ENCODE measurements at places on chromosomes 7 and 10.

GRCh38 chr7:151351027-151351426, 9.4 kb downstream of the NUB1 start:
- no peak for DNase-seq

GRCh38 chr7:80636709-80637108, 1.7 kb upstream of the CD36 start:
- DNase-seq, result no peak

DNA sequence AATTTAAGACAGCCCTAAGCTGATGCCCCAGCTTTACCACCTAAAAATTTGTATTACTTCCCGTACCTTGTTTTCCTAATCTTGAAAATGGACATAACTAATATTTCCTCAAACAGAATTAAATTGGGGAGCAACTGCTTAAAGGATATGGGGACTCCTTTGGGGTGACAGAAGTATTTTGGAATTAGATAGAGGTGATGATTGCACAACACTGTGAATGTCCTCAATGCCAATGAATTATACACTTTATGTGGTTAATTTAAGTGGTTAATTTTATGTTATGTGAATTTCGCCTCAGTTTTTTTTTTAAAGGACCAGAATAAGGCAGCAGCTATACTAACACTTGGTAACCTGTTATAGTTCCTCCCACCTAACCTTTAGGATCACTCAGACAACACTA, 19.9 kb upstream of the NPFFR1 start:
- DNase-seq, result no peak

DNA sequence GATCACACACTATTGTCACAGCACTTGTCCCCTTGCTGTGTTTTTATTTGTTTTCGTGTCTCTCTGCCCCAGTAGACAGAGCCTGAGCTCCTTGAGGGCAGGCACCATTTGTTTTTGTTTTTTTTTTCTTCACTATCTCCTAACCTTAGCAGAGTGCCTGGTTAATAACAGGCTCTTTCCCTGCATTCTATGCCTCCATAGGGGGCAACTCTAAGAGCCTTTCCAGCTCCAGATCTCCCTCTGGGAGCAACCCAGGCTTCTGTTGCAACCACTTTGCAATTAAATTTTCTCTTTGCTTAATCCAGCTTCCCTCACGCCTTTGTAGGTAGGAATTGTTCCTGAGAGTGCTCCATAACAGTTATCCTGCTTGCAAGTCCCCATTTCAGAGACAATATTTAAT, 148.4 kb downstream of the PLXDC2 start:
- DNase-seq, result no peak

DNA sequence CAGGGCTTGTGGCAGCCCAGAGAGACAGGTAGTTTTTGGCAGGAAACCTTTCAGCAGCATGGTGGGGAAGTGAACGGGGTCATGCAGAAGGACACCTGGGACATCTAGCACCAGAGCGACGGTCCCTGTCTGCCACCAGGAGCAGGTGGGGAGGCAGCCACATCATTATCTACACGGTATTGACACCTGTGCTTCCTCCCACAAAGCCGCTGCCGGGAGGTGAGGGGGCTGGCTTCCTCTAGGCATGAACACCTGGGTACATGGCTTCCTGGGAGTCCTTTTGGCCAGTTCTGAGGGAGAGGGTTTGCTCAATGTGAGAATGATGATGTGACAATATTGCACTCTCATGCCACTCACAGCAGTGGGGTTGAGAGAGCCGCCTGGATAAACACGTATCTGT, 275.2 kb downstream of the ACTR3B start:
- no peak for DNase-seq

DNA sequence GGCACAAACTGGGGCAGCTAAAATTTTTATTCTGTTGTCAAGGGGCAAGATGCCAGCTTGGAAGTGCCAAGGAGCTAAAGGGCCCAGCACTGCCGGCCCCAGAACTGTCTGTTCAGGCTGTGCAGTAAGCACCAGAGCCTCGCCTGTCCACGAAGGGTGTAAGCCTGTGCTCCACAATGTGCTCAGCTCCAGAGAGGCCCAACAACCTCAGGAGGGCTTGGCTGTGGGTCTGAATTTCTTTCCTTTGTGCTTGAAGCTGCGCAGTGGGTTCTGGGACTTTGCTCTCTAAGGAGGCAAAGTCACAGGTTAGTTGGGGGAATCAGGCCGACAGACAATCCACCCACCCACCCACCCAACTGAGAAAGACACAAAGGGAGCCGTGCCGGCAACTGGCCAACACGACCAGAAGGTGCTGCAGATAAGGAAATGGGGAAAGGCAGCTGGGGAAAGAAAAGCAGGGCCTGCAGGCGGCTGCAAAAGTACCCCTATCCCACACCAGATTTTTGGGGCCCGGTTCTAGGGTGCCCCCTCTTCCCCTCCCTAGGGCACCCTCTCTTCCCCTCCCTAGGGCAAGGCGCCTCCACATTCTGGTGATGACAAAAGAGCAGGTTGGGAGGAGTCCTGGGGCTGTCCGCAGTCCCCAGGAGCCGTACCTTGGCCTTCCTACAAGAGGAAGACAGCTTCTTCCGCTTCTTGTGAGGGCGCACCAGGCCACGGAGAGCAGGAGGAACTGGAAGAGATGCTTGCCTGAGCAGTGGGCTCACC, 7.7 kb downstream of the DDX56 start:
- no peak for DNase-seq

- DNase-seq, result no peak
These were observed 86.4 kb downstream of the ADAM12 start for GRCh38 chr10:126301701-126302475.

GRCh38 chr7:140945940-140946339, 21.2 kb upstream of the BRAF start:
- no peak for DNase-seq

DNA sequence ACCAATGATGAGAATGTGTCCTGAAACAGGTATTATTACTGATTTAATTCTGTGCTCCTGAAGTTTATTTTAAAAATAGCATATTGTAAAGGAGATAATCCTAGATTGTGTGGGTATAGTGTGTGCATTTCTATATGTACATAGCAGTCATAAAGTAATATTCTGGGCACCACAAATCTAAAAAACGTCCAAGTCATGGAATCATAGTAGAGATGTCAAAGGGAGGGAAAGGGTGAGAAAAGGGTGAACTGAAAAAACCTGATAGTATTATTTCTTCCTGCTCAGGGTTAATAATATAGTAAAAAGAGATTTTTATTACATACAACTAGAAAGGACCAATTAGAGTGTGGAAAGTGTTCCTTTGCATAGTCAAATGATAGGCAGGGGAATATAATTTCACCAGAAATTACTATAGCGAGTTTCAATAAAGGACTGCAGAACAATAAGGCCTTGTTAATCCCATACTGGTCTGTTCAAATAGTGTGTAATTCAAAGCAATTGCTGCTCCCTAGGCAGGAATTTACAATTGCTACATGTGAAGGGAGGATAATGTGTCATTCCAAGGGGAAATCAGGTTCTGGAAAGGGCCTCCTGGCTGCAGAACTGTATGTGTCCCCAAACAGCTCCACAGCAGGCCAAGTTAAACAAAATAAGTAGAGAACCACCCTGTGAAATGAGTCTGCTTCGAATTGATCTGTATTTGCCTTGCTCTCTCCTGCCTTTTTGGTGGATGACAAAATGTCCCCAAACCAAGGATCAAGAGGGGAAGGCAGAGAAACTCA, 42.5 kb upstream of the KMT2E start:
- DNase-seq, result no peak

- DNase-seq, result no peak
These were observed 60.5 kb downstream of the KIAA1217 start for GRCh38 chr10:24269476-24269875.

DNA sequence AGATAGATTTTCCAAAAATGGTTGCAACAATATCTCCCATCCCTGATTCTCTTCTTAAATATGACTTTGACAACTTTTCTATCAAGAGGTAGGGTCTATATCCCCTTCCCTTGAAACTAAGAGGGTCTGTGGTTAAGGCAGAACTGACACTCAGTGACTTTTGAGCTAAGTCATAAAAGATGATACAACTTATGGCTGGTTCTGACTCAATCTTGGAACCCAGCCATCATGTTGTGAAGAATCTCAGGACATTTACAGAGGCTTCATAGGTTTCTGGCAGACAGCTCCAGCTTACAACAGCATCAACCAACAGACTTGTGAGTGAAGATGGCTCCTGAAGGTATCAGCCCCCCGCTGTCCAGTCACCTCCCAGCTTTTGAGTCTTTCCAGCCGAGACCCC, 203.5 kb downstream of the RNLS start:
- DNase-seq, result no peak

DNA sequence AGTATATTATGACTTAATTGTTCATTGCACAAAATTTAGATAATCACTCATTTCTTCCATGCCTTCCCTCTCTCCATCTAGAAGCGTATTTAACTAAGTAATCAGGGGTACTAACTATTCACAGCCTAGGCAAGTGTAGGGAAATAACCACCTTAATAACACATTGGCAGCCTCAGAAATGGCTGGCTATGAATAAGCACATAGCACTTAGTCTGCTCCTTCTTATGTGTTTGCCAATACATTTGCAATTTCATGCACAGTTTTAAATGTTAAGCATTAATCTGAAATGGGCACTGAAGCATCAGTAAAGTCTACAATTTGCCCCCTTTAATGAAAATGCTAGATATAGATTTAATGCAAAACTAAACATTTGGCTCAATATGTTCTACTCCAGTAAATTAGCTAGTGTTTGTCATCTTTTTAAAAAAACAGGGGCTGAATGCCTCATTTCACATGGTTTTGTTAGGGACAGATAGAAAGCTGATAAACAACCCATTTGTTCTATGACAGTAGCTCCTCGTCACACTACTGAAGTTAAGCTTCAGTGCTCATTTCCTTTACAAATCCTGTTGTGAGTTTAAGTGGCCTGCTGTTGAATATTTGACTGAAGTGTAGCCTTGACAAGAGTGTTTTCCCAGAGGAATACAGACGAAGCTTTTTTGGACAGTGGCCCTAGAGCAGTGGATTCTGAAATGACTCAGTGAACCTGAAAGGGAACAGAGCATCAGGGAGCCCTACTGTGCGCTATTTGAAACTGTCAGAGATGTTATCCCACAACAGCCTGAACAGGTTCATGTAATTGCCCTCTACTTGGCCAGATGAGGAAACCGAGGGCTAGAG, 30.5 kb downstream of the HHEX start:
- DNase-seq, result no peak

GRCh38 chr7:148041156-148041555, 549.4 kb upstream of the C7orf33 start:
- DNase-seq, result no peak

GRCh38 chr10:27447540-27447939, 56.6 kb upstream of the RAB18 start:
- no peak for DNase-seq

- no peak for DNase-seq
These were observed 23.2 kb downstream of the ABCB4 start for GRCh38 chr7:87452279-87452678.

DNA sequence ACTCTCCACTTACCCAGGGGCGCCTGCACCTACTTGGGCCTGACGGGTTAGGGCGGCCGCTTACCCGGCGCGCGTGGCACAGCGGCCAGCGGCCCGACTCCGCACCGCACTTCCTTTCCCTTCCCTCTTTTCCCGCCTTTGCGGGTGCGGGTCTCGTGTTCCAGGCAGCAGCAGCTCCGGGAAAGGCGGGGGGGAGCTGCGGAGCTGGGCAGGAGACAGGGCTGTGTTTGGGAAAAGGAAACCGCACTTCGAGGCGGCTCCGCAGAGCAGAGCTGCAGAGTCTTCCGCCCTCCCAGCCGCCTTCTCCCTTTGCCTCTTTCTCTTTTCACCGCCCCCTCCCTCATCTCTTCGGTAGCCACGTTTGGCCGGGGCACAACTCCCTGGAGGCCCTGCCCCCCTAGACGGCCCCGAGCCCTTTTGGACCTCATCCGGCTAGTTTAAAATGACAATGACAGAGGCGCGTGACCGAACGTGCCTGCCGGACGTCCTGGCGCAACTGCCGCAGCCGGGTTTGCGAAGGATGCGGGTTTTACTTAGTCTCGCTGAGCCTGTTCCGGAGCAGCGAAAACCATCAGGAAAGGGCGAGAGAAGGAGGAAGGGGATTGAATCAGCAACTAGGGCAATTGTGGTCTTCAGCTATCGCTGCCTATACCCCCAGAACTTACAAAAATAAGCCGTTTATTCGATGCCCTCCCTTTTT, 7.9 kb upstream of the PAX2 start:
- no peak for DNase-seq

DNA sequence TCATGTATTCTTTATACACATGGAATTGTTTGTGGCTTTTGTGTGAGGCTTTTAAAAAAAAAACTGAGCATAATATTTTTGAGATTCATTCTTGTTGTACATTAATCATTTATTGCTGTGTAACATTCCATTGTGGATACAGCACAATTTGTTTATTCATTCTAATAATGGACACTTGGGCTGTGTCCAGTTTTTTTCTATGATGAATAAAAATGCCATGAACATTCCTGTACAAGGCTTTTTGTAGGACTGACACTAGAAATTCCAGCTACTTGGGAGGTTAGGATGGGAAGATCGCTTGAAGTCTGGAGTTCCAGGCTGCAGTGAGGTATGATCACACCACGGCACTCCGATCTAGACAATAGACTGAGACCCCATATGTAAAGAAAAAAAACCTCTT, 254.3 kb upstream of the CACNA2D1 start:
- no peak for DNase-seq

- DNase-seq, result no peak
These were observed 872.4 kb downstream of the LRMDA start for GRCh38 chr10:76303682-76304316.

DNA sequence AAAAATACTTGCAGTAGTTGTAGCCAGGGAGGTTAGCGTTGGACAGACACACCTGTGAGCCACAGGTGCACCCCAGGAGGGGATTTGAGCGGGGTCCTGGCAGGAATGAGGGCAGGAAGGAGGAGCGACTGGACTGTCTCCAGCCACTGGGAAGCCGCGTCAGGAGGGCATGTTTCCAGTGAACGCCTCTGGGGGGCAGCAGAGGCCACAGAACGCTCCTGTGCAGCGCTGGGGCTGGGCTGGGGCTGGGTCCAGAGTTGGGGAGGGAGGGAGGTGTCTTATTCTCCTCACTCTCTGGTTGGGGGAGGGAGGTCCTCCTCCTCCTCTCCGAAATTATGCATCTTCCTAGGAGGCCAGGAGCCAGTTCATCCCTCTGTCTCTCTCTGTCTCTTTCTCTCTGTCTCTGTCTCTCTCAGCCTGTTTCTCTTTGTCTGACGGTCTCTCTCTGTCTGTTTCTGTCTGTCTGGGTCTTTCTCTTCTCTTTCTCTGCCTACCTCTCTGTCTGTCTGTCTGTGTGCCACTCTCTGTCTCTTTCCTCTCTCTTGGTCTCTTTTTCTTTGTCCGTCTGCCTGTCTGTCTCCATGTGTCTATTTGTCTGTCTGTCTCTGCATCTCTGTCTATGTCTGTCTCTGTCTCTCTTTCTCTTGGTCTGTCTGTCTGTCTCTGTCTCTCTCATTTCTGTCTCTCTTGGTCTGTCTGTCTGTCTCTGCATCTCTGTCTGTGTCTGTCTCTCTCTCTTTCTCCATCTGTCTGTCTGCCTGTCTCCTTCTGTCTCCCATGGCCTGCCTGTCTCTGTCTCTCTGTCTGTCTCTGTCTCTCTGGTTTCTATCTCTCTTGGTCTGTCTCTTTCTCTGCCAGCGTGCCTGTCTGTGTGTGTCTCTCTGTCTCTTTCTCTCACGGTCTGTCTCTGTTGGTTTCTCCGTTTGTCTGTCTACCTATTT, 9.9 kb upstream of the PSMG3 start:
- peak; percentile 84 for DNase-seq

GRCh38 chr7:91657483-91658071, 222.9 kb downstream of the MTERF1 start:
- DNase-seq, result no peak
